Prostate gland (tissue), 2 donors: ENCODE measurements at places on chromosomes 4 and X.

DNA sequence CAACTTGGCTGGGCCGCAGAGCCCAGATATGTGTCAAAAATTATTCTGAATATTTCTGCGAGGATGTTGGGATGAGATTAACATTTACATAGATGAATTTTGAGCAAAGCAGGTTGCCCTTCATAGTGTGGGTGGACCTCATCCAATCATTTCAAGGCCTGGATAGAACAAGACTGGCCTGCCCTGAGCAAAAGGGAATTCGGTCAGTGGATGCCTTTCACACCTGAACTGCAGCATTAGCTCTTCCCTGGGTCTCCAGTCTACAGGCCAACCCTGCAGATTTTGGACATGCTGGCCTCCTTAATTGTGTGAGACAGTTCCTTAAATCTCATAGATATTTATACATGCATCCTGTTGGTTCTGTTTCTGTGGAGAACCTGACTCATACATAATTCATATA, 32.4 kb upstream of the SLC10A4 start:
- H3K4me3 ChIP-seq: no peak overlapping the region
- H3K4me1 ChIP-seq: no peaks in the 10 kb centered on the region
- no peaks in the 10 kb centered on the region for H3K36me3 ChIP-seq
- no peaks in the 10 kb centered on the region for H3K27me3 ChIP-seq

DNA sequence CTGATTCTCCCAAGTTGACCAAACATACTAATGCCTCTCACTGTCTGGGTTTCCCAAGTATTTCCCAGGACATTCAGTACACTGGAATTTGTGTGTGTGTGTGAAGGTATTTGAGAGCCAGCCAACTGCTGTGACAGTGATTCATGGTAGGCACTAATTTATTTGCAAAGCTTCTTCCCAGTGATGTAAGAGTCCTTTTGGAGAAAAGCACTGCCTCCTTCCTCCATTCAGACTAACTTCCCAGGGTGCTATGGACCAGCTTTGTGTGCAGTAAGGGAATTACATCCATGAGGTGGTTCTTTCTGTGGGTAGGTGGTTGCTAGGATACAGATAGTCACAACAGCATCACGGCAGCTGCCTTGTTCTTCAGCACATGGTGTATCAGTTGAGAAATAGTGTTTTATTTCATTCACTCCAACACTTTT, 8.7 kb downstream of the EGF start:
- H3K4me1 ChIP-seq: no peaks in the 10 kb centered on the region
- no peaks in the 10 kb centered on the region for H3K36me3 ChIP-seq
- no peak for DNase-seq
- H3K27ac ChIP-seq: no peak overlapping the region
- no peak overlapping the region for H3K4me3 ChIP-seq
- H3K27me3 ChIP-seq: no peaks in the 10 kb centered on the region

GRCh38 chrX:71941776-71942175, 31.1 kb downstream of the NHSL2 start:
- H3K27me3 ChIP-seq: no peaks in the 10 kb centered on the region
- H3K36me3 ChIP-seq: no peaks in the 10 kb centered on the region
- H3K27ac ChIP-seq: no peak overlapping the region

GRCh38 chrX:31136144-31136611, 64.3 kb upstream of the FTHL17 start:
- no peaks in the 10 kb centered on the region for H3K27me3 ChIP-seq
- no peaks in the 10 kb centered on the region for H3K4me1 ChIP-seq
- no peak for DNase-seq
- no peak overlapping the region for H3K27ac ChIP-seq

DNA sequence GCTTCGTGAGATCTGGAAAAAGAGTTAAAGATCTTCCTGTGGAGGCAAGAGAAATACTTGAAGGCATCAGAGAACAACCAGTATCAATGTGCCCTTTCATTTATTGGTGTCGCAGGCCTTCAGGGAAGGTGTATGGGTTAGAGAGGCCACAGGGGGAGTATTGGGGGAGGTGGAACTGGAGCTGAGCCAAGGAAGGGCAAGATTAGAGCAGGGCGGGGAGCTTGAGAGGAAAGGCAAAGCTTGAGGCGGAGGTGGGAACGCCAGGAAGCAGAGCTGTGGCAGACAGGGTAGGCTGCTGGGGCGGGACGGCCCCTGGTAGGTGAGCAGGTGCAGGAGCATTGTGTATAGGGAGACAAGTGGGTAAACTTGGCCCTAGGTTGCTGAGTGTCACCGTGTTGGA, 329.9 kb downstream of the ARHGAP10 start:
- DNase-seq: no peak
- no peaks in the 10 kb centered on the region for H3K27me3 ChIP-seq
- no peaks in the 10 kb centered on the region for H3K36me3 ChIP-seq
- H3K4me1 ChIP-seq: no peaks in the 10 kb centered on the region
- H3K27ac ChIP-seq: no peak overlapping the region
